Fibroblast of the conjunctiva (primary cell): ENCODE measurements at places on chromosomes 2 and 18.

DNA sequence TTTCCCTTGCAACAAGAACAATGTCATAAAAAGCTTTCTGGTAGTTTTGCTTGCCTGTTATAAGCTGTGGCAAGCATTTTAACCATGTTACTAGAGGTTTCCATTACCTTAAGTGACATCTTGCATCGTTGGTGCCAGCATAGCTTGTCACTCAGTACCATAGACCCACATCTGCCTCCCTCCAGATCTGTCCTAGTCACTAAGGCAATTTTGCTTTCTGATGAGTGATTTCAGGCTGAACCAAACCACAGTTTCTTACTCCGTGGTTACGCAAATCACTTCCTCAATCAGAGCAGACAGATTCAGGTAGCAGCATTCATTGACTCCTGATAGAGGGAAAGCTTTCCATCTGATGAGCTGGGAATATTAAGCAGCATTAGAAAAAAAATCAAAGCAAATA is 1057.5 kb upstream of the FAM98A start:
- DNase-seq: no peak

GRCh38 chr2:160517731-160518130 is 24.1 kb upstream of the RBMS1 start:
- DNase-seq: no peak

DNA sequence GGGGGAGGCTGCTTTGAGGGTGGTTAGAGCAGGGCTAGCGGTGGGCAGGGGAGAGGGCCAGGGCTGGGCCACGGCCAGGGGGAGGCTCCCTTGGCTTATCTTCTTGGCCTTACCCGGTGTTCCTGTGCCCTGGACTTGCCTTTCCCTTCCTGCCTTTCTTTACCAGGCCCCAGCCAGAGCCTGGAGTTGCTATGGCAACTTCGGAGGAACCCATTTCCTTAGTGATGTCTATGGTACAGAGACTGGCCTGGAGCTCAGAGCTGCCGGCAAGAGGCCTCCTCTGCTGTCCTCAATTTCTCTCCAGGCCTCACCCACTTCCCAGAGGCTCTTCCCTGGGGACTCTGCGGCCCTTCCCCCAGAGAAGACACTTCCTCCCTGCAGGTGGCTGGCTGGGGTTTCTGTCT is 11.5 kb downstream of the SPEG start:
- DNase-seq: no peak

GRCh38 chr2:45891719-45892424 is 240.4 kb downstream of the PRKCE start:
- no peak for DNase-seq

- peak; percentile 5 for DNase-seq
These were observed 103.6 kb downstream of the CDK15 start for GRCh38 chr2:201909961-201910361.

- no peak for DNase-seq
These were observed 177.9 kb downstream of the DNAH6 start for GRCh38 chr2:84694088-84694622.

- DNase-seq: no peak
These were observed 12.6 kb upstream of the KCNG2 start for GRCh38 chr18:79784965-79785770.

GRCh38 chr18:63505566-63506335 is 29.0 kb downstream of the SERPINB5 start:
- DNase-seq: no peak

DNA sequence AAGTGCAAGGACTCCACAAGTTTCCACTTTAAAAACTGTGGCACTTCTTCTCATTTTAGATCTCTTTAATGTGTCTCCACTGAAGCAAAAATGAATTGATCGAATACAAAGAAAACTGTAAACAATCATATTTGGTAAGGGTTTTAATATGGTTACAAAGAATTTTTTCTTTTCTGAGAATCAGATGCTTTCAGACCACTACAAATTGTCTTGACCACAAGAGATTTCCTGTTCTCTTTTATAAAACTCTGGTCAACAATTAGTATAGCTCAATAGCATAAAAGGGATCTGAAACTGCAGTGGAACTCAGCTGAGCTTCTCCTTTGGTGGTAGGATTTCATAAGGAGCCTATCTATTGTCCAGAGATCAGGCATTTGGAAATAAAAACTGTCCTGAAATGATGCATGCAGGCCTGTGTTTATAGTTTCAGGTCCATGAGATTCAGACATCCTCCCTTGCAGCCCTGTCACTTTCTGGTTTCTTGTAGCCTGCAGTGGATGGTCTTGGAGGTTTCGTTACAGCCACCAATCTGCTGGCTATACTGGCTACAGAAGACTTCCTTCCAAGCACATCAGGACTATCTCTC is 120.0 kb downstream of the DOCK10 start:
- DNase-seq: no peak

GRCh38 chr2:237642038-237642734 is 14.8 kb downstream of the LRRFIP1 start:
- DNase-seq: no peak

- DNase-seq: no peak
These were observed 64.0 kb downstream of the HIBCH start for GRCh38 chr2:190255676-190256075.

DNA sequence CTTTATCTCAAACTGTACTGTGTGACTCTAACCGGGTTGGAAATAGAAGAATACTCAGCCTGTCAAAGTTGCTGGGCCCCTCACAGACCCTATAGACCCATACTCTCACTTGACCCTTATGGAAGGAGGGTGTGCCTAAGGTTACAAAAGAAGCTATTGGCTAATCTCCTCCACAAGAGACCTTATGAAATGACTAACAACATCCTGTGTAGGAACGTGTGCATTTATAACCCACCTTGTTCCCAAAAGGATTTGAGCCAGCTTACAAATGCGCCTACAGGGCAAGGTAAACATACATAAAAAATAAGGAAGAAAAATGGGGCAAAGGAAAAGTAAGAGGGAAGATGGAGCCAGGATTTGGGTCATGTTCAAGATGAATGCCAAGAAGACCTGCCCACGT is 225.4 kb upstream of the SMAD2 start:
- no peak for DNase-seq

DNA sequence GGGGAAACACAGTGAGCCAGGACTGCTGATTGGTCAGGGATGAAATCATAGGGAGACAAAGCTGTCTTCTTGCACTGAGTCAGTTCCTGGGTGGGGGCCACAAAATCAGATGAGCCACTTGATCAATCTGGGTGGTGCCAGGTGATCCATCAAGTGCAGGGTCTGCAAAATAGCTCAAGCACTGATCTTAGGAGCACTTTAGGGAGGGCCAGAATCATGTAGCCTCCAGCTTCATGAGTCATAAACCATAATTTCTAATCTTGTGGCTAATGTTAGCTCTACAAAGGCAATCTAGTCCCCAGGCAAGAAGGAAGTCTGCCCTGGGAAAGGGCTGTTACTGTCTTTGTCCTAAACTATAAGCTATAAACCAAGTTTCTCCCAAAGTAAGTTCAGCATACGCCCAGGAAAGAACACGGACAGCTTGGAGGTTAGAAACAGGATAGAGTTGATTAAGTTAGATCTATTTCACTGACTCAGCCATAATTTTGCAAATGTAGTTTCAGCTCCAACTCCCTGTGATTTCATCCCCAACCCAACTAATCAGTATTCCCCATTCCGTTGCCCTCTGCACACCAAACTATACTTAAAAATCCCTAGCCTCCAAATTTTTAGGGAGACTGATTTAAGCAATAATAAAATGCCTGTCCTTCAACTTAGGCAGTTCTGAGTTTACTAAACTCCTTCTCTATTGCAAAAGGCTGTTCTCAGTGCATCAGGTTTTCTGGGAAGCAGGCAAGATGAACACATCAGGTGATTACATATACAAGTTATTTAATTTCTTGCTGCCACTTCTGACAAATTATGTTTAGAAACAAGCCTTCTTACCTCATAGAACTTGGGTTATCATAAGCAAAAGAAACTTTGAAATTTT is 226.9 kb upstream of the SPOPL start:
- no peak for DNase-seq

- no peak for DNase-seq
These were observed 72.7 kb downstream of the CLIP4 start for GRCh38 chr2:29187926-29188325.

- DNase-seq: no peak
These were observed 111.6 kb upstream of the NPAS2 start for GRCh38 chr2:100708333-100708732.

DNA sequence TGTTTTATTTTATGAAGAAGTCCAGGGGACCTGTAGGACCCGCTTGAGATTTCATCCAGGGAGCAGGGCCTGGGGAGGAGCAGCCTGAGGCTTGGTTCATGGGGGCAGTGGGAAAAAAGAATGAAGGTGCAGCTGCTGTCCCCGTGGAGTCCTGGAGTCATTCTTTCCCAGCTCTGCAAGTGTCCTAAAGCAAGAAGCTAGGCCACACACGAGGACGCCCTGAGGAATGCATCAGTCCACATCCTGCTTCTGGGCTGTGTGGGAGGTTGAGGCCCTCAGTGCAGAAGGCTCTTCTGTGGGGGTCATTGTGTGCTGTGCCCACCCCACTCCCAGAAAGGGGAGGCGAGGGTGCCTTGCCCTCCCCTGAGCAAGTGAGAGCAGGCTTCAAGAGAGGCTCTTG is 179.9 kb upstream of the HS6ST1 start:
- no peak for DNase-seq

DNA sequence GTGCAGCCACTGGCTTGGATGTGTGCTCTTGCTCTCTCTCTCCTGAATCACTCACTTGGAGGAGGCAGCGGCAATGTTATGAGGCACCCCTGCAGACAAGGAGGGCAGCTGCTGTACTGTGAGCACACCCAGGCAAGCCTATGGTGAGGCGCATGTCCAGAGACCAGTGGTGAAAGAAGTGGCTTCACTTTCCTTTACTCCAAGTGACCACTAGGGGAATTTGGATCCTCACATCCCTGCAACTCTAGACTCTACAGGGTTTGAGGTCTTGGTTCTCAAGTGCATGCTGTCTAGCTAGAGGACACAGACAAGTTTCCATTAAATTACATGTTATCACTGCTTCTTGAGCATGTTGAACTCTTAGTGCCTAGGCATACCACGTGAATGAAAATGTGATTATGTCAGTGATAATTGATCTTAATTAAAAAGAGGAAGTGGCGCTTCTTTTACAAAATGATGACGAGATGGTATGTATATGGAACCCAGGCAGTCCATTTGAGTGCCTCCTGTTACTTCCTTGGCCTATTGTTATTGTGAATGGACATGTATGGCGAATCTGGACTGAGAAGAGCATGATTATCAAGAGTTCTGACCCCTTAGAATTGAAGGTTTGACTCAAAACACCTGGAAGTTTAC is 181.0 kb upstream of the CDH2 start:
- DNase-seq: no peak

DNA sequence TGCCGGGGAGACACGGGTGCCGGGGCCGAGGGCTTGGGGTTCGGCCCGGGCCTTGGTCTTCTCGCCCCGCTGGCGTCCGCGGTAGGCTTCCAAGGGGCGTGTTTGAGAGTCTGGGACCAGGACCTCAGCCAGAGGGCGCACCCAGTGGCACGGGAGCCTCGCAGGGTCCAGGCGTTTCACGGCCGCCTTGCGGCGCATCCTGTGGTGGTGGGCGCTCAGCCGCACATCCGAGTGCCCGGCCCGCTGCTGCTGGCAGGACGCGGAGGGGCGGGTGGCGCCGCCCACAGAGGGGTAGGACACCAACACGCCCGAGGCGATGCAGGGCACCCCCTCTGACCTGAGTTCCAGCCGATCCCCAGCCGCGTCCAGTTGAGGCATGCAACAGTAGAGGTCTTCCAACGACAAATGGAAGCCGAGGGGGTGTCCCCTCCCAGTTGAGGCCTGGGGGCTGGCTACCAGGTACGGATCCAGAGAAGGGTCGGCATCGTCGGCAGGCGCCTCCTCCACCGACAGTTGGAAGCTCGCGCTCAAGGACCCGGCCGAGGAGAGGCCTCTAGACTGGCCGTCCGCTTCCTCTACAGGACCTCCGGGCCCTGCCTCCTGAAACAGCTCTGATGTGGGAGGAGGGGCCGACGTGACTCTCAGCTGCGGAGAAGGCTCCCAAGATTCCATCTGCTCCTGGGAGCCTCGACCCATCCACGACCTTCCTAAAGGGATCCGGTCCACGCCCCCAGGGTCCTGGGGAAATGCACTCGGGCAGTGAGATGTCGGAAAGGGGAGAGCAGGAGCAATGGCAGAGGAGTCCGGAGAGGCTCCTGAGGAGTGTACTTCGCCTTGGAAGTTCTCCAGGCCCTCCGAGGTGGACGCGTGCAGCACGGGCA is 6.3 kb downstream of the C2orf81 start:
- no peak for DNase-seq

DNA sequence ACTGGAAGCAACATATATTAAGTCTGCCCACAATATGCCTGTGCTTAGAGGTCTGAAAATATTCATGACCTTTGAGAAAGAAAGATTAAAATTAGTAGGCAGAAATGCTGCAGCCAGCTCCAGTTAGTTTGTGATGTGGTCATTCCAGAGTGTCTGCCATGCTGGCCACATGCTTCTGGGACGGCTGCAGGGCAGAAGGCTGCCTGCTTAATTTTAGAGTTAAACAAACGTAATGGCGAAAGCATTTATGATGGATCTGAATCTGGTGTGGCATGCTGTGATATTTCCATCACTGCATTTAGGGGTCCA is 95.4 kb downstream of the FHOD3 start:
- no peak for DNase-seq

- DNase-seq: no peak
These were observed 631.0 kb upstream of the NXPH2 start for GRCh38 chr2:139411236-139411635.

DNA sequence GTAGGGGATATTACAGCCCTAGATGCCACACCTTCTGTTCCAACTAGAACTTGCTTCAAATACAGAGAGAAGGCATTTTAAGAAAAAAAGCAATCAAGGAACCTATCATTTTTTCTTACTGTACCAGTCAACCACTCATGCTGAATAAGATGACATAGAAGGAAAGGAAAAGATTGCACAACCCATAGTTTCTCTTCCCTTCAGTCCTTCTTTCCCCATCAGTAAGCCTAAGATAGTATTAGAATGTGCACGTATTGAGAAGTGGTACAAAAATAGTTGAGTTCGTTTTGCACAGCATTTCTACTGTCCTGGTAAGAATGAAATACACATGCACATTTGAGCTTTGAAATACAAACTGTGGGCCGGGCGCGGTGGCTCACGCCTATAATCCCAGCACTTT is 27.0 kb upstream of the HK2 start:
- DNase-seq: no peak

DNA sequence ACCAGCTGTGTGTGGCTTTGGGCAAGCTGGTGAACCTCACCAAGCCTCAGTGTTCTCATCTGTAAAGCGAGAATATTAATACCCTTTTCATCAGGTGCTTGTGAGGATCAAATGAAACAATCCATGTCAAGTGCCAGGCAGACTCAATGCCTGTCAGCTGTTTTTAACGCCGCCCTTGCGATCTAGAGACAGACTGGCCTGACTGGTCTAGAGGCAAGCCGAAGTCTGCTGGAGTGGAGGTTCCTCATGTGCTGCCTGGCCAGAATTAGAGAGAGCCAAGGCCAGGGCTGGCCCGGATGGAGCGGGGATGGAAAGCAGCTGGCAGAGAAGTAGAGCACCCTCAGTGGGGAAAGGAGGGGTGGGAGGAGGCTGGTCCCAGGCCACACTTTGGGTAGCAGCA is 74.5 kb upstream of the B3GNT7 start:
- DNase-seq: no peak

- DNase-seq: no peak
These were observed 70.3 kb downstream of the HNMT start for GRCh38 chr2:138034536-138034935.
